ENCODE measurements at places on chromosomes 7 and 10.

DNA sequence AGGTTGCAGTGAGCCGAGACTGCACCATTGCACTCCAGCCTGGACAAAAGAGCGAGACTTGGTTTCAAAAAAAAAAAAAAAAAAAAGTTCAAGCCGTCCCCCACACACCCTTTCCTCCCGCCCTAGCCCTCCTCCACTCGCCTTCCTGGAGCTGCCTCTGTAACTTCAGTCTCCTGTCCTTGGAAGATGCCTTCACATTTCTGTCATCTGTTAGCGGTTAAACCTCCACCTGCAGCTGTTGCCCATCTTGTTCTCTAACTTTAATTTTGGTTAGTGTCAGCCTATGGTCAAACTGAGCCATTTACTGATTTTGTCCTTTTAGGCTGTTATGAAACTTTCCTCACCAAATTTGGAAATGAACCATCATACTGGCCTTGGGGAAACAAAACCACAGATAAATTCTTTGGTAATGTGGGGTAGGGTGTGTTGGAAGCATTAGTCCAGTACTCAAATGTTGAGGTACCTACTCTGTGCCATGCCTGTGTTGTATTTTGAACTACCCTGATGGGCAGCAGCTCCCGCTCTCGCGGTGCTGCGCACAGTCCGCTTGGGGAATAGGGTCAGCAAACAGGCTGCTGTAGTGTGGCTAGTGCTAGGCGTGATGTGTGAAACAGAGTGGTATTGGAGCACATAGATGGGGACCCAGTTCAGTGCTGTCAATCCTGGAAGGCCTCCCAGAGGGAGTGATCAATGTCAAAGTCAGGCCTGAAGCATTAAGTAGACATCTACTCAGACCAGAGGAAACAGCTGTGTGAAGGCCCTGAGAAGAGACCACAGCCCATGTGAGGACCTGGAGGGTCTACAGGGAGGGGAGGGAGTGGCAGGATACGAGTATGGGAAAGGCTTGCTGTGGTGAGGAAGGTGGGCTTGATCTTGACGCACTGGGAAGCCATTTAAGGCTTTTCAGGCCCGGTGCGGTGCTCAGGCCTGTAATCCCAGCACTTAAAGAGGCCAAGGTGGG lies 26.9 kb downstream of the SFXN4 start:
- no peak for DNase-seq

DNA sequence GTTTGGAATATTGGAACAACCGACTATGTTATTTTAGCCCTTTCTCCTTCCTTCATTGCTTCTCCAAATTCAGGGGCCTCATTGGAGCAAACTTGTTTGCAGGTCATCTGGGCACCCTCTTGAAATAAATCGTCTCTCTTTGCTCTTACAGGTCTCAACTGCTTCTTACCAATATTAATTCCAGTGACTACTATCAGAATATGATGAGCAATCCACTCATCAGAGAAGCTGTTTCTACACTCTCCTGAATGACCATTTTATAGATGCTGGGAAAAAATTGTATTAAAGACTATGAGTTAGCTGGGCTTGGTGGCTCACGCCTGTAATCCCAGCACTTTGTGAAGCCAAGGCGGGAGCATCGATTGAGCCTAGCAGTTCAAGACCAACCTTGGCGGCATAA lies 12.5 kb upstream of the HNRNPF start:
- no peak for DNase-seq

GRCh38 chr7:46245586-46246111 lies 324.6 kb upstream of the IGFBP3 start:
- DNase-seq, result no peak

- DNase-seq, result no peak
Measured at GRCh38 chr7:66974986-66975590, 20.3 kb downstream of the SBDS start.

GRCh38 chr10:101817337-101818118 lies 716 bp downstream of the OGA start:
- peak; percentile 55 for DNase-seq

GRCh38 chr7:2037808-2038522 lies 194.8 kb downstream of the MAD1L1 start:
- peak; percentile 15 for DNase-seq

DNA sequence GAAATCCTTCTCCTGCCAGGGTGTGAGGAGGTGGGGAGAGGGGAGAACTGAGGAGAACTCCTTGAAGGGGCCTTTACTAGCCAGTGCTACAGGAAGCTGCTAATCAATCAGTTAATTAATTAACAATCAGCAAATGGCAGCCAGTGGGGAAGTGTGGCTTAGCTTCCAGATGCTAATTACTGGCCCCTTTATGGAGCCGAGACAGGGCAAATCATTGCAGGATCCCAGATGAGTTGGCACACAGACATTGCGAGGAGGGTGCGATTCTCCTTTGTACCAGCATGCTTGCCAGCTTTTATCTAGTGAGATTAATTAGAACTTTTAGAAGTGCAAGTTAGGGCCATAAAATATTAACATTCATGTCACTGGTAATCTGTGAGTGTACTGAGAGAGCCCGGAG lies 84.0 kb downstream of the XRCC2 start:
- DNase-seq, result no peak

DNA sequence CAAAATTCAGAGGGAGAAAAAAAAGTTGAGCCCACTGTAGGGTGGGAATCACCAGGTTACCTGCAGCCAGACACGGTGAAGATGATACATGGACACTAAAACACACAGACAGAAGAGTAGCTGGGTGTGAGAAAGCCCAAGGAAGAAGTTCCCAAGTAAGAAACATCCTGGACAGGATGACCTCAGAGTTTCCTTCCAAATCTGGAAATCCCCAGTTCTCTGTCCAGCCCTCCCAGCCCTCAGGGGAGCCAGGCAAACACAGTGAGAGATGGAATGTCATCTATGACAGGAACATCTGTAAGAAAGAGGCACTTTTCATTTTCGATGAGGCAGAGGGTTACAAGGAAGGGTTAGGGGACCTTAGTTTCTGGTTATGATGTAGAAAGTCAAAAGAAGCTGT lies 125.1 kb upstream of the LYZL1 start:
- no peak for DNase-seq

DNA sequence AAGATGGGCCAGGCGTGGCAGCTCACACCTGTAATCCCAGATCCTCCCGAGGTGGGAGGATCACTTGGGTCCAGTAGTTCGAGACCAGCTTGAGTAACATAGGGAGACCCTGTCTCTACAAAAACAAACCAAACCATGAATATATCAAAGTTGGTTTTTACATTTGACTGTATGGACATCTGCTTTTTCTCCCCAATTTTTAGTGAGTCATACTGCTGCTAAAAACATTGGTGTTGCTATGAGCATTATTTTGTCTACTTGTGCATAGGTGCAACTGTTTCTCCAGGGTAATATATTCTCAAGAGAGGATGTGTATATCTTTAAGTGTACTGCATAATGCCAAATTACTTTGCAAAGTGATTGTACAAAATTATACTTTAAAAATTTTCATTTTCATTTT lies 769 bp upstream of the TMEM248 start:
- no peak for DNase-seq

- peak; percentile 54 for DNase-seq
Measured at GRCh38 chr7:64183126-64183742, 23.8 kb upstream of the ZNF735 start.

- DNase-seq, result no peak
Measured at GRCh38 chr10:74234569-74234968, 83.5 kb downstream of the ADK start.

DNA sequence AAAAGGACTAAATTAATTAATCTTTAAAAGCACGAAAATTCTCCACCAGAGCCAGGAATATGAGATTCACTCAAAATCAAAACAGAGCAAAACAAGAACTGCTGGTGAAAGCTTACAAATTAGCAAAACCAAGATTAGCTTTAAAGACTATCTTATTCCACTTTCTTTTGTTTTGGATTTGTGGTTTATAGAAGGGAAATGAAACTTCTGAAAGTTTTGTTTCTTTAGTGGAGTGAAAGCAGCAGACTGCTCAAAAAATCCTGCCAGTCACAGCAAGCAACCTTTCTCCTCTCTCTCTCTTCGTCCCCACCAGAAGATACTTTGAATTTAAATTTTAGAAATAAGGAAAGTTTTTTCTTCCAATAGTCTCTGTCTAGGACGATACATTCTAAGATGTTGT lies 7.8 kb downstream of the ACTA2 start:
- DNase-seq, result no peak

DNA sequence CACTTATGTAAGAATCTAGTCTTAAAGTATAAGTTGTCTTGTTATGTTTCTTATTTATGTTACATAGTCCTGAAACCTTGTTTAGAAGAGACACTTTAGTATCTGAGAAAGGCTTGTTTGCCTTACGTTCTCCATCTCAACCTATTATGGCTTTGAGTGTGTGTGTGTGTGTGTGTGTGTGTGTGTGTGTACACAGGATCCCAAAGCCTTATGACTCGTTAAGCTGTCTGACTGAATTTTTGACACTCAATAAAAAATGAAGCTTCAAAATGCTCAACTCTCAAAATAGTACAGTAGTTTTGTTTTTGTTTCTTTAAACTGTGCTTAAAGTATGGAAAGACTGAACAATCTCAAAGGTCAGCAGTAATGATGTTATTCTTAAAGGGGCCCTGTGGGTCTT lies 18.0 kb downstream of the CALU start:
- no peak for DNase-seq

GRCh38 chr7:26005683-26006410 lies 146.2 kb upstream of the NFE2L3 start:
- no peak for DNase-seq

- no peak for DNase-seq
Measured at GRCh38 chr10:8079126-8079525, 24.6 kb downstream of the GATA3 start.

DNA sequence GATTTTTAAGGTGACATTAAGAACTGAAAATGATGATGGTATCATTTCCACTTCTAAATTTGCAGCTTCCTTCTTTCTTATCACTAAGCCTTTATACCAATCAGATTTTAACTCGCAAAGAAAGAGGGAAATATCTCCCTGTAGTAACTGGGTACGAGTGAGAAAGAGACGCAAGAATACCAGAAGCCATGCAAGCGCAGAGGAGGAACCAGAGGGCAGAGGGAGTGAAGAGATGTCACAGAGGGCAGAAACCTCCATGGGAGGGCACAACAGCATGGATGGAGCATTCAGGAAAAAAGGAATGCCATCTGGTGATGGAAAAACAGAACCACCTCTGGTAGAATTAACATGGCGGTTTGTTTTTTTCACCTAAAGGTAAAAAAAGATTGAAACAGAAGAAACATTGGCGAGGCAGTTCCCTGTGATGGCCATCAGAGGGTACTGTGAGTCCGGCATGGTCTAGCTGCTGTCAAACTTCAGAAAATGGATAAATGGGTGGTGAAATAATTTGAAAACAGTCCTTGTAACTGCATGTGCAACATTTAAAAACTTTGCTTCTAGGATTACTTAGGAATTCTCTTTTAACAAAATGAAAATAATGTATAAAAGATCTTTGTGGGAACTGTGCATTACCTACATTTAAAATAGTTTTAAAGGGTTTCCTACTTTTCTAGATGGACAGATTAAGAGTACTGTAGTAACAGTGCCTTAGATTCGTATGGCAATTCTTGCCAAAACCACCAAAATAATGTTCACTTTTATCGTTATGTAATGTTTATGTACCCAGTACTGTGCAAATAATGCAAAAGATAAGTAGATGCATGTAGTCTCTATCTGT lies 91.8 kb downstream of the ARHGAP12 start:
- DNase-seq, result peak; percentile 6

DNA sequence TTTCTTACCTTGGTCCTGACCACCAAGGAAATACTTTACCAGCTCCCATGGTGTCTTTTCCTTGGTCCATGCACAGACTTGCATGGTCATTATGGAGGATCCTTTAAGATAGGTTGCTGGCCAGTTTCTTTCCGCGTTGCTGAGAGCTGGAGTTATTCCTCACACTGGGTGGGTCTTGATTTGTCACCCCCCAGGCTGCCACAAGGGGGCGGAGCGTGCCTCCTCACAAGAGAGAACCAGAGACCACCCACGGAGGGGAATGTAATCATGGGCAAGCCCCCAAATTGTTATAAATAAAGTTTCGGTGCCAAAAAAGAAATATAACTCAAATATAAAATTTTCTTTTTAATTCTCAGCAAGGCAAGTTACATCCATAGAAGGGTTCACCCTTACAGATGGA lies 10.5 kb upstream of the TRIM24 start:
- DNase-seq, result peak; percentile 55

GRCh38 chr10:3535001-3535400 lies 250.0 kb downstream of the KLF6 start:
- DNase-seq, result no peak

GRCh38 chr10:67115972-67116371 lies 190.1 kb downstream of the LRRTM3 start:
- no peak for DNase-seq

DNA sequence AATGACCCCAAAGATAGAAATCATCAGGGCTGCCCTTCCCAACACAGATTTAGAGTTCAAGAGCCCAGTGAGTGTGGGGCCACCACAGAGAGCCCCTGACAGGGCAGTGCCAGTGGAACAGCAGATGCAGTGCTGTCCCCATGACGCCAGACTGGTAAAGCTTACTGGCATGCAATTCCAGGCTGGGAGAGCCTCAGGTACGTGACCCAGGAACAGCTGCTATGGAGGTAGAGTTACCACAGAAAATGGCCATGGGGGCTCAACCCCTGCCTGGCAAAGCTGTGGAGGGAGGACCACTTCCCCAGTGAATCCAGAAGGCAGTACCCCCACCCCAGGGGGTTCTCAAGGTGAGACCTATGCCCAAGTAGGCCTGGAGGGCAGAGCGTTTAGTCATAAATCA lies 228.5 kb downstream of the POLR1F start:
- DNase-seq, result no peak

DNA sequence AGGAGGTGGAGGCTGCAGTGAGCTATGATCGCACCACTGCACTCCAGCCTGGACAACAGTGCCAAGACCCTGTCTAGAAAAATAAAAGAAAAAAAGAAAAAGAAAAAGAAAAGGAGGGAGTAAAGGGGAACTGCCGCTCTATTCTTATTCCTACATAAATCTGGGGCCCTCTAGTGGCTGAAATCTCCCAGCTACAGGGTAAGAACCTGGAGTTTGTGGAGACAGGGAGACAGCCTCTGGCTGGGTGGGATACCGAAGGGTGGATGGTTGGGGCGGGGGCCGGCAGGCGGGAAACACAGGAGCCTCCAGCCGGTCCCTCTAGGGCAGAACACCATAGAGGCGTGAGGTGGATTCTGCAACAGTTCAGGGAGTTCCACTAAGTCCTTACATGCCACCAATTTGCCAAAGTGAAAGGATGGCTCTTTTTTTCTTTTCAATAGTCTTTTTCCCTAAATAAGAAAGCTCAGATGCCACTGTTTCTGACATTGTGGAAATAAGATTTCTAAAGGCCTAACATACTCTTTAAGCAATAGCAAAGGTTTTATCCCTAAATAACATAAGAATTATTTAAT lies 117.3 kb downstream of the SVIL start:
- peak; percentile 20 for DNase-seq

DNA sequence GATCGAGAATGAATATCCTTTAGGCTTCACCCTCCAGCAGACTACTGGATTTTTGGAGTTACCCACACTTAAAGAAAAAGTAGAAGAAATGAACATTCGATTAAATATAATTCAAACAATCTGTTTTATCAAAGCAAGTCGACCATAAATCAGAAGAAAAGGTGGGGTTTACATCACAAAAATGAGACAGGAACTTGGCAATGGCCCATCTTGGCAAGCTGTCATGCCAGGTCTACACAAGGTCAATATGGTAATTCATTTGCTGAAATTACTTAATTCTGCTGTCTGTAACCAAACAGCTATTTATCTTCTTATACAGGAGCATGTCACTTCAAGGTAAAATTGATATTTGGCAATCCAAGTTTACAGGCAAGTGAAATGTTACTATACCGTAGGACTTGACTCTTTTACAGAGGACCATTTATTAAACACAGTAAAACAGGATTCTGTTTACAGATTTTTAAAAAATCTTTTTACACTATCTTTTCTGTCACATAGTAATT lies 640.6 kb upstream of the NRP1 start:
- no peak for DNase-seq

Data from stimulated activated CD4-positive, alpha-beta T cell treated with anti-CD3 and anti-CD28 coated beads, Interleukin-15, amount 100 ng/mL, for 24 hours (primary cell).